Fibroblast of skin of left biceps (primary cell): ENCODE measurements at places on chromosomes 6 and 20.
A peak's percentile ranks its signal among the peaks of the same experiment; 100 is the strongest.

DNA sequence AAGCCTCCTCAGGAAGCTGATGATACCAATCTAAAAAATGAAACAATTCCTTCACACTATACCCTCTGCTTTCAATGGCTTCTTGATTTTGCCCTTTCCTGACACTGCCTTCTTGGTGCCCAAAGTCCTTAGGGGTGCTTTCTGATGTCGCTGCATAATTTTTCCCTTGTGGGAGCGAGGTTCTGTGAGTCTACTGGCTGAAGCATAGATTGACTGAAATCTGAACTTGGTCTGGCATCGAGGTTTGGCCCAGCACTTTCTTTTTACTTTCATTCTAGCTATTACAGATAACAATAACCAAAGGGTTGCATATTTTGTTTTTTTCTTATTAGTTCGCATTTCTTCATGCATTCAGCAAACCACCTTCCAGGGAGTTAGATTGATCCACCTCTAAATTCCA, 65.8 kb downstream of the E2F3 start:
- DNase-seq = no peak

DNA sequence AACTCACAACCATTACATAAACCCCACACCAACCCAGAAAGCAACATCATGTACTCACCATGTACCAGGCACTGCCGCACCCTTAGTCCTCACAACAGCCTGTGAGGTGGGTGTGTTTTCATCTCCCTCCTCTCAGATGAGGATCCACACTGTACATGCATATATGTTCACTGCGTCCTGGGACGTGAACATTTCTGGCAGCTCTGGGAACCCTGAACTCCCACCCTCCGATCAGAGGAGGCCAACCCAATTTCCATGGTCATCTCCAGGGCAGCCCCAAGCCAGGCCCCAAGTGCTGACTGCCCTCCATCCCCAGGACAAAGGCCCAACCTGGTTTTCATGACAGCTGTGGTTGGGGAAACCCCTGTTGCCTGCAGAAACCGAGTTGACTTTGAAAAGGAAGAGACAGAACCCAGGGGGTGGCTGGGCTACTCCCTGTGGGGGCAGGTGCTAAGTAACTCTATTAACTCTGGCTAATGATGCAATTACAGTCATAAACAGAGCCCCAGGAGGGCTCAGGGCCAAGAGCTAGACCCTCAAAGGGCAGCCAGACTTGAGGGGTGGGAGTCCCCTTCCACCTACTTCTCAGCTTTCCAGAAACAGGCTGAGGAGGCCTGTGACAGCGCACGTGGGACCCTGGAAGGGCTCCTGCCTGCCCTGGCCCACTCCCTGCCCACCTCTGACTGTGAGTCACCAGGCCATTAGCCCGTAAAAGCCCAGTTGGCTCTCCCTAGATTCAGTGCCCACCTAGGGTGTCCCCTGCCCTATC, 2.6 kb downstream of the TFEB start:
- no peak for DNase-seq

DNA sequence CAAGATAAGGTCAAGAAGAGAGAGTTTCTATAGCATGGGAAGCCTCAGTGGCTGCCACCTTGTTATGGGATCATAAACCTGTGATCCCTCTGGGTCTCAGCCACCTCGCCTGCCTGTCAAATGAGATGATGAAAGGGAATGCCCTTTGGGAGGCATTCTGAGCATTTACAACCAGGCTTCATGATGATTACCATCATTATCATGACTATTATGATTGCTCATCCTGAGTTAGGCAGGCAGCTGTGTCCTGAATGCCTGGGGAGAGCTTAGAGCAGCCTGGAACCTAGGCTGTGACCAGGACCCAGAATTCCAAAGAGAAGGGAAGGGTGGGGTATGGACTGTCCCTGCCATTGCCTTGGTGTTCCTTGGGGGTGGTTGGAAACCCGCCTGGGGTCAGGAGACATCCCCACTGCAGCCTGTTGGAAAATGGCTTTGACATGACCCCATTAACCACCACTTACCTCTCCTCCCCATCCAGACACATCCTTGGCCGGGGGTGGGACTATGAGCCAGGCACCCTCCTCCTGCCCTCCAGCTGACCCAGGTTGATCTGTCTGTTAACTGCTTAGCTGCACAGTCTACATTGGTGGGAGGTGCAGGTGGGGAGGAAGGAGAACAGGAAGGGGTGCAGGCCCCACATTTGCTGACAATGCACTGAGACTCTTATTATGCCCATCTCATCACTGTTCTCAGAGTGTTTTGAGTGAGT, 51.9 kb downstream of the LRFN2 start:
- no peak for DNase-seq

DNA sequence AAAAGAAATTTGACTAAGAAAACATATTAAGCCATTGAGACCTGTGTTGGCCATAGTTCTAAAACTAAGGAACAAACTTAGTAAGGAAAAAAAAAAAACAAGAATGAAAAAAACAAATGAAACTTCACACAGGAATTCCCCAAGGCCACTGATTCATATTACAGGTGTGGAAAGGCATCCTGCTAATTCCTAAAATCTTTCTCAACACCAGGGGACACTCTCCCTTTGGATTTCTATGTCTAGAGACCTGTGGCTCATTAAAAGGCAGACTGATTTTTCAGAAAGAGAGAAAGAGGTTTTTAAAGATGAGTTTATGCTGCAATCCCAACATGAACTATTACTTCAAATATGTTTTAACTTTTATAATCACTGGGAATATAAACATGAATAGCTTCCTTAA, at the start of gene OR12D1:
Gene OR12D1, plus strand, starts transcription at position 341 of the 400 bp plus-strand sequence.
- no peak for DNase-seq

DNA sequence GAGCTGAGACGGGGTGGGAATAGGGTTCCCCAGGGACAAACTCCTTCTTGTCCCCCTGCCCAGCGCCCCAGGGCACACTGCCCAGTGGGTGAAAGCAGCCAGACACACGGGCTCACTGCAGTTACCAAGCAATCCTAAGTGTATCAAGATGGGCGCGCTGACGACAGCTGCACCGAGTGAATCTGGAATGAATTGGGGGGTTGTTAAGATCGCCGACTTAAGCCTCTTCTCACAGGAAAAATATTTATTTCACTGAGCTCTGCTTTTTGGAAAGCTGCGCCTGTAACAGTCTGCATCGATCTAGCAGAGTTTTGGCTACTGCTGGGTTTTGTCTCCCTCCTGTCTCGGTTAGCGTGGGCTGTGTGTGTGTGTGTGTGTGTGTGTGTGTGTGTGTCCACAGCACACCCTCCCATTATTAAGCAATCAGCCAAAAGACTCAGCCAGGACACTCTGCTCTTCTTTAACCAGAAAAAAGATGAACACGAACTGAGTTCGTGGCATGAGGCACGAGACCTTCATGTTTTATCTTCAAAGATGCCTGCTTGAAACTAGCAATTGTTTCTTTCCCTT, 35.9 kb downstream of the RIPOR3 start:
- DNase-seq = peak; percentile 91

GRCh38 chr20:52552181-52552872, 360.7 kb upstream of the ZFP64 start:
- DNase-seq = peak; percentile 62

DNA sequence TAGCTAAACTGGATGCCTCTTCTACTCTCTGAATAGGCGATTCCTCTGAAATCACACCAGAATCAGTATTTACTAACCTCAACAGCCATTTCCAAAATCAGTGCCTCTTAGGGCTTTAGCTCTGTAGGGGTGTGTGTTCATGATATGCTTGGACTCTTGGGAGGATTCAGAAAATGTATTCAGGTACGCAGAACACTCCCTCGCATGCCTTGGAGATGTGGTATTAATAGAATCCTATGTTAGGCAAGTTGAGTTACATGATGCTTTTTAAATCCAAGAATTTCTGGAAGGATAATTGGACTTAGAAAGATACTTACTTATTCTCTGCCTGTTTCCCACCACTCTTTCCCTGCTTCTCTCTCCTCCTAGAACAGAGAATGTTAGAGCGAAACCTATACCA, 31.8 kb upstream of the PBOV1 start:
- DNase-seq = no peak

DNA sequence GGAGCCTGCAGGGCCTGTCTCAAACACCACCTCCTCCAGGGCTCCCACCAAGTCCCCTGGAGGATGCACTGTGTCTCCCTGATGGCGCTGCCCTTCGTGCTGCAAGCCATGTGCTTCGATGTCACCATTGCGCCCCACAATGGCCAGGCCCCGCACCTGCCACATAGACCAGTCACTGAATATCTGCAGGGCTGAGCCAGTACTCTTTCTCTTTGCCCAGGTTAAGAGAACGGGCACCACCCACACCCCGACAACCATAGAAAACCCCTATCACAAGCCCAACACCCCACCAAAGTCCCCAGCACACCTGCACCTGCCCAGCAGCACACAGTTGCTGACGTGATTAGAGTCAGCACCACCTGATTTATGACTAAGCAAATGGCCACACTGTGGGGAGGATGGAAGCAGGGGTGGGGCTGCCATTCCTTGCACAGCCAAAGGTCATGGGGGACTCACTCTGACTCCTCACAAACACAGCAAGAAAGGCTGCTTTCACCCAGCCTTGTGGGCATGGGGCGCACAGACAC, 104.3 kb downstream of the SLC23A2 start:
- no peak for DNase-seq

DNA sequence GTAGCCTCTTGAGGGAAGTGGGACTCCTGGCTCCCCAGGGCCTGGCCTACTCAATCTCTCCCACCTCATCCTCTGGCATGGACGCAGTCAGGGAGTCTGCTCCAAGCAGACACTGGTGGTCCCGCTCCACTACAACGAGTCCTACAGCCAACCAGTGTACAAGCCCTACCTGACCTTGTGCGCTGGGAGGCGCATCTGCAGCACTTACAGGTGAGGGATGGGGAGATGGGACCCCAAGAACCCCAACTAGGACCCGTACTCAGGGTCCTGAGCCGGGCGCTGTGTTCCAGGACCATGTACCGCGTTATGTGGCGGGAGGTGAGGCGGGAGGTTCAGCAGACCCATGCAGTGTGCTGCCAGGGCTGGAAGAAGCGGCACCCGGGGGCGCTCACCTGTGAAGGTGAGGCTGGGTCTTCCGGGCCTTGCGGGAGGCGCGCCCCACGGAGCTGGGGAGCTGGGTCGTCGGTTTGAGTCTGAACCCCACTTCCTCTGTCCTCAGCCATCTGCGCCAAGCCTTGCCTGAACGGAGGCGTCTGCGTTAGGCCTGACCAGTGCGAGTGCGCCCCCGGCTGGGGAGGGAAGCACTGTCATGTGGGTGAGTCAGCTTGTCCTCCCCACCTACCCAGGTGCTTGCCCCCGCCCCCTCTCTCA, 2.1 kb downstream of the EGFL8 start:
- no peak for DNase-seq
